T-cell (primary cell): ENCODE measurements at places on chromosomes 13 and 19.

DNA sequence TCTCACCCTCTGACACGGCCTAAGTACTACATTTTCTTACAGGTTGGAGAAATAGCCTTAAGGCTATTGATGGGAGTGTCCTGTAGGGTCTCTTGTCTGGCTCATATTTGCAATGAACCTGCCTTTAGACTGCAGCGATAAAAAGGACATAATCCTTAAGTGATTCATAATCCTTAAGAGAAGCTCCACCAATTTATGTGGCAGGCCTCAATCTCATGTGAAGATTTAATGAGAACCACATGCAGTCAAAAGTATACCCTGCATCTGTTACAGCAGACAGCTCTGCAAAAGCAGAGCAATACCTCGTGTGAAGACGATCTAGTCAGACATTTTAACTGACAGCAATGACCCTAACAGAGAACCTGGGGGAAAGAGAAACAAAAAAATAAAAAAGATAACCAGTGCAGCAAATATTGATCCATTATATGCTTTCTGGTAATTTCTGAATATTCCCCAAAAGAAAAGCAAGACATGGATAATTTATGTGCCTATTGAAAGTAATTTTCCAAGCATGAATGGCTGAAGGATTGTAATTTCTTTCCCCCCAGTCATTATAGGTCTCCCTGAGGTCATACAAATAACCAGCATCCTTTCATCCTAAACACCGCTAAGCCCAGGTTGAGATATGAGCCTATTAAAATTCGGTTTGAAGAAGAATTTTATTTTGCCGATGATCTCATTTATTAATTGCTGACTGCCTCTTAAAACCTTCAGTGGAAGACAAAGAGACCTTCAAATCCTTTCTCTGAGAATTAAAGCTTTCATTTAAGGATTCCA, 321.8 kb upstream of the NBEA start:
- DNase-seq = no peak

DNA sequence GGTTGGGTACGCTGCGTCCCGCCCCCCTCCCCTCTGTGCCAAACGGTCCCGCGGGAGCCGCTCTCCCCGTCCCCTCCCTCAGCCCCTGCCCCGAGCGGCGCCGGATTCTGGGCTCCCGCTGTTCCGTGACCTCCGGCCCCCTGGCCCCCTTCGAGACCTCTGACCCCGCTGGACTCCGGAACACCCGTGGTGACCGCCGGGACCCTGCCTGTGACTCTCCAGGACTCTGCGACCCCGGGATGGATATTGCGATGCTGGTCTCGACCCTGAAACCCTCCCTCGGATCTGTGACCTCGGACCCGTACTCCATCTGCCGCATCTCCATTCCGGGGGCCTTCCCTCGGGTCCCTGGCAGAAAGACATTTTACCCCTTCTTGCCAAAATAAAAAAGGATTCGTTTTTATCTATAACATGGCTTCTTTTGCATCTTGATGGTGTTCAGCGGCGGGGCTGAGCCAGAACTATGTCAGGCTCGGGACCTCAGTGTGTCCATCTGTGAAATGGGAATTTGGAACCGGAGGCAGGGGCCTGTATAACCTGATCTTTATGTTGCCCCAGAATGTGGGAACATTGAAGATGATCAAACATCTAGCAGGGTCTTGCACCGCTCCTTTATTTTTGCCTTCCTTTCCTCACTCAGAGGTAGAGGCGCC, 654 bp upstream of the MEGF8 start:
- no peak for DNase-seq

DNA sequence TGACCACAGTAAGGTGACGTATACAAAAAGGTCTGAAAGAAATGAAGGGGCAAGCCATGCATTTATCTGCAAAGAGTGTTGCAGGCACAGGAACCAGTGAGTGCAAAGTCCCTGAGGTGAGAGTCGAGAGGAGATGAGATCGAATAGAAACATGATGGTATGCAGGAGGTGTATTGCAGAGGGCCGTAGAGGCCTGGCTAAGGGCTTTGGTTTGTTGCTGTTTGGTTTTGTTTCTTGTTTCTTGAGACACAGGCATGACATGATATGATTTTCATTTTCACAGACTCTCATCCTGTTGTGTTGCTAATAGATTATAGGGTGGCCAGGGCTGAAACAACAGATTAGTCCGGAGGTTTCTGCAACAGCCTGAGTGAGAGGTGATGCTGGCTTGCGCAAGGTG, 80.4 kb downstream of the HSPH1 start:
- no peak for DNase-seq

DNA sequence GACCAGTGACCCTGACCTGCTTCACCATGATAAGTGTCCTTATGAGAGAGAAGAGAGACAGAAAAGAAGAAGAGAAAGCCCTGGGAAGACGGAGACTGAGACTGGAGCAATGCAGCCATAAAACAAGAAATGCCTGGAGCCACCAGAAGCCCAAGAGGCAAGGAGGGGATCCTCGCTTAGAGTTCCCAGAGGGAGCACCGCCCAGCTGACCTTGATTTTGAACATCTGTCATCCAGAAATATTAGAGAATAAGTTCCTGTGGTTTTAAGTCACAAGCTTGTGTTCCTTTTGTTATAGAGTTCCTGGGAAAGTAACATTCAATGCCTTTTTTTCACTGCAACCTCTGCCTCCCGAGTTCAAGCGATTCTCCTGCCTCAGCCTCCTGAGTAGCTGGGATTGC, 20.2 kb downstream of the CERS1 start:
- DNase-seq = no peak

DNA sequence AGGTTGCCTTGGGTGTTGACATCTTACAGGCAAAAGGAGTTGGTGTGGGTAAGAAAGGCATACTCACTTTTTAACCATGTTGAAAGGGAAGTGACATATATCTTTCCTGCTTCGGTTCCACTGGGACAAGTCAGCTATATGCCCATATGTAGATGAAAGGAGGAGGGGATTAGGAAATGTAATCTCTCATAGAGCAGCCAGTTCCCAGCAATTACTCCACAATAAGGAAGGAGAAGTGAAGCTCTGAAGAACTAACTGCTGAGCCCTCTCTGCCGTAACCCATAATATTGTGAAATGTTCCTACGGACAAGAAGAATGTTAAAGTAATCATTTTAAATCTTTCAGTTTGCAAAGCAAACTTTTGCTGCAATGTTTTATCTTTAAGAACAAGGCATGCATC, 82.2 kb downstream of the EDNRB start:
- no peak for DNase-seq

DNA sequence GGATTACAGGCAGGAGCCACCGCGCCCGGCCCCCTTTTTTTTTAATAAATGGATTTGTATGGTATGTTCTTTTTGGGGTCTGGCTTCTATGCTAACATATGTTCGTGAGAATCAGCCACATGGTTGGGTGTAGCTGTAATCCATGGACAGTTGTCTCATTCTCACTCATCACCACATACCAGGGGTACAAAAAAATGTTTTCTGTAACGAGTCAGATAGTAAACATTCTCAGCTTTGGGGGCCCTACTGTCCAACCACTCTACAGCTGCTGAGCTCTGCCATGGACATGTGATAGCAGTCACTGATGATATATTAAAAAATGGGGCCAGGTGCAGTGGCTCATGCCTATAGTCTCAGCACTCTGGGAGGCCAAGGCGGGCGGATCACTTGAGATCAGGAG, 5.1 kb upstream of the RETN start:
- DNase-seq = no peak

DNA sequence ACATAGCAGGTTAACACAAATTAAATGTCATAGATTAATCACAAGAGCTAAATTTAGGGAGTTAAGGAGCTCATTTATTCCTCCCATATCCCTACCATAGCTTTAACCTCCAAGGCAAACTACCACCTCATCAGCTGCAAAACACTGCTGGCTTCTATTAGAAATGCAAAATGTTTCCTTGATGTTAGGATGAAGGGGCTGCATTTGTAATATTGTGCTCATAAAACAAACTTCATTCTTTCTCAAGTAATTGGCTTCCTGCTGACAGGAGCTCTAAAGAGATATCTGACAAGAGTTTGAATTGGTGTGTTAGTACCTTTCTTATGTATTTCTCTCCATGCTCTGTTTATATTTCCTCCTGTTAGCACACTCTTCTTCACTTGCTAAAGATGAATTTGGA, 152.1 kb downstream of the OLFM4 start:
- DNase-seq = no peak

DNA sequence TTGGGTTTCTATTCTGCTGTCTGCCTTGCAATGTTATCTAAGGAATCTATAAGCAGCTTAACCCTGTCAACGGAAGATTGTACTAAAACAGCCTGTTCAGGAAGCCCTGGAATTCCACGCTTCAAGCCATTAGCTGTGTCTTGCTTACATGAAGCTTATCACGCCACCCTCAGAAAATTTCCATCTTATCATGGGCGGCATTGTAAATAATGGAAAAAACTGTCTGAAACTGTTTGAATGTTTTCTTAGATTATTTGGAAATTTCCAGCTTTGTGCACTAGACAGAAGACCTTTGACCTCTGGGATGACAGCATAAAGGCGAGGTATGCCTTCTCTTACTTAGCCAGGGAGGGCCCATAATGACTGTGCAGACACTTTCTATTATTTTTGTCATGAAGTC, 319.7 kb downstream of the KCNRG start:
- no peak for DNase-seq

DNA sequence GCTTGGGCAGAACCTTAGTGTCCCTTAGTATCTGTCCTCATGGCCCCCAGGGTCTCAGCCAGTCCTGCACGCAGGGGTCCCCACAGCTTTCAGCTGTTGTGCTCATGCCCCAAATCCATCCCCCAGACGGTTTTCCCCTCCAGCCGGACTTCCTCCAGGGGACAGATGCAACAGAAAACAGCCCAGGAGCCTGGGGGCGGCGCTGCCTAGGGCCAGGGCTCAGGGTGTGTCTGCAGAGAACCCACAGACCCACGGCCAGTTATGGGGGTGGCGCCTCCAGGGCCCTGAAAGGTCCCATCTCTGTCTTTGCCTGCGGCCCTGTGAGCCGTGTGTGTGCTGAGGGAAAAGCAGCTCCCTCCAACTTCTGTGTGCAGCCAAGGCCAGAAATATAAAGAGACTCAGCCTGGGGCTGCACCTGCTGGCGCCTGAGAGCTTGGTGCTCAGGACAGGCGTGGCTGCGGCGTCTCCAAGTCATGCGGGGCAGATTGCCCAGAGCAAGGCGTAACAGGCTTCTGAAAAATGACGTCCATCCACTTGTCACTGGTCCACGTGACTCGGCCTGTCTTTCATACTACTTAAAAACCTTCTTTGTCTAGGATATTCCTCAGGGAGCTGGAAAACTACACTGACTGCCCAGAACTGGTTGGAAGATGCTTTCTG, 22.1 kb upstream of the F7 start:
- no peak for DNase-seq

DNA sequence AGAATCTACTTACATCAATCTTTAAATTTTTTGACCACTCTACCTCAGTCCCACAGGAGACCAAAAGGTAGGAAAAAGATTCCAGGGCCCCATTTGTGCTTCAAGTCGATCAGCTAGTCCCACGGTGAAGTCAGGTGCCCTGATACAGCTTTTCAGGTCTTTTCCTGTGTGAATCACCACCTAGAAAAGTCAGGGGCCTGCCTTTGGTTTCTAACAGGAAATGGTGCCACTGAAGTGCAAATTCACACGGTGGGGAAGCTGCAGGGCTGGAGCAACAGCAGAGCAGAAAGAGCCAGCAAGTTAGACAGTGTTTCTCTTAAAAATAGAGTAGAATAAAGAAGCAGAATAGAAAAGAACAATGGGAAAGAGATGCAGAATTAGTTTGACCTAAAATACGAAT, 107.5 kb downstream of the KLF12 start:
- DNase-seq = peak; percentile 76

- DNase-seq = no peak
Measured at GRCh38 chr13:99811067-99811700, 160.4 kb downstream of the ZIC5 start.

GRCh38 chr13:34156841-34157365, 339.0 kb downstream of the RFC3 start:
- DNase-seq = no peak

DNA sequence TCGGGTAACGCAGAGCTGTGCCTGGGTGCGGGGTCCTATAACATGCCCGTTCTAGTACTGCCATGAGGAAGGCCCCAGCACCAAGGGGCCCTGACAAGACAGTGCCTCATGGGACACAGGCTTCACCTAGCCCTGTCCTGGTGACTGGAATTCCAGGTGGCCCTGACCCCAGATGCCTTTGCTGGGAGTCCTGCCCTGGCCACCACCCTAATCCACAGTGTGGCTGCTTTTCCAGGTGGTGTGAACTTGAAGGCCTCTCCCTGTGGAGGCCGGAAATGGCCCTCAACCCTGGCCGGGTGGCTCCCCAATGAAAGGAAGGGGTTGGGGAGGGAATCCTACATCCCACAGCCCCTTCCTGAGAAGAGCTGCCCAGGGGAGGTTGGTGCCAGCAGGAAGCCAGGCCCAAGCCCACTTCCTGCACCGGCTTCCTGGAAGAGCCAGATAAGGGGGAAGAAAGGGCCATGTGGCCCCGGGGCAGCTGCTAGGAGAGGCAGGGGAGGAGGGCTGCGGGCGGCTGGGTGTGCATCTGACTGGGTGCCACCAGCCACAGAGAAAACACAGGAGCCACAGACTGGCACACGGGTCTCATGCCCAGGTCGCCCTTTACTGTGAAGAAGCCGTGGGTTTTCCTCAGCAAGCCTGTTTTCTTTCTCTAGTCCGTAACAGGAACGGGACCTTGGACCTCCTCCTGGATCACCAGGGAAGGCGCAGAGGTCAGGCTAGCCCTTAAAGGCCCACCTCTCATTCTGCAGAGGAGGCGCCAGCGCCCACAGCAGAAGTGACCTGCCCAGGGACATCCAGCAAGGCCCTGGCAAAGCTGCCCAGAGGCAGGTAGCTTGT, 4.7 kb downstream of the LSM4 start:
- DNase-seq = no peak

DNA sequence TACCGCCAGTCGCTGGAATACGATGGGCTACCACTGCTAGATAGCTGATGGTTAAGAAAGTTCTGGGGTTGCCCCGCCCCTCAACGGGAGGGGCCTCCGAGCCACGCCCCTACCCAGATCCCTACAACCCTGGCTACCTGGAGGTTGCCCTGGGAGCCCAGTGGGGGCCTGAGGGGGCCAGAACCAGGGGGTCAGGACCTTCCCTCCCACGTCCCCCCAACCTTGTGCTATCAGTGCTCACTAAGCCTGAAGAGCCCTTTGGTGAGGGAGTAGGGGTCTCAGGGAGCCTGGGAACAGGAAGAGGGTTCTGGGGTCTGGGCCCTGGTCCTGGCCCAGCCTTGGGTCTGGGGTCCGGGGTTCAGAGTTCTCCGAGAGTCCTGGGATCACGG, 8.9 kb downstream of the OCEL1 start:
- peak; percentile 37 for DNase-seq

- DNase-seq = no peak
Measured at GRCh38 chr19:17951990-17952976, 14.6 kb upstream of the KCNN1 start.

GRCh38 chr13:83221813-83222241, 660.4 kb downstream of the SLITRK1 start:
- no peak for DNase-seq

- DNase-seq = no peak
Measured at GRCh38 chr19:55563261-55563690, 17.4 kb downstream of the ZNF579 start.

GRCh38 chr13:83508771-83509301, 373.4 kb downstream of the SLITRK1 start:
- DNase-seq = no peak
